Right kidney (tissue), 9 donors: ENCODE measurements at places on chromosomes 5 and 9.

DNA sequence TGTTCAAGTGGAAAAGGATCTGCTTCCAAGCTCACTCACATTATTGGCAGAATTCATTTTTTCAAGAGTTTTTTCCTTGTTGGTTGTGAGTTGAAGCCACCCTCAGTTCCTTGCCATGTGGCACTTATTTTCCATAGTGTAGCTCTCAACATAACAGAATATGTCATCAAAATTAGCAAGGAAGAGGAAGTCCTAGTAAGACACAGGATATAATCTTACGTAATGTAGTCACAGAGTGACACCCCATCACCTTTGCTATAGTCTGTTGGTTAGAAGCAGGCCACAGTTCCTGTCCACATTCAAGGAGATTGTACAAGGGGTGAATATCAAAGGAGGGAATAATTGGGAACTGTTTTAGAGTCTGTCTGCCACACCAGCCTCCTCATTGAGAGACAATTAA, 15.7 kb downstream of the IRGM start:
- DNase-seq: no peak

DNA sequence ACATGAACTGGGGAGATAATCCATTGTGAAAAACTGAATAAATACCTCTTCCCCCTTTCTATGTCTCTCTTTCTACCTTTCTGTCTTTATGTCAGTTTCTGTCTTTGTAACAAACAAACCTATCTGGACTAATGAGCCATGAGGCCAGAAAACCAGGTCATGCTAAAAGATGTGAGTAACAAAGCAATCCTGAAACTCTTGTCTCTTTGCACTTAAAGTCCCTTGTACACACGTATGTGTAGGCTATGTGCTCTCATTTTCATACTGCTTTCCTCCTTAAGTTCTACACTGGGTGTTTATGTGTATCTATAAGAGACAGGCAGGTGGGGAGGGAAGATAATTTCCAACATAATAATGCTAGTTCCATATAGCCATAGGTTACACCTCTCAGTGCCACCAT, 123.8 kb upstream of the PTGER4 start:
- DNase-seq: no peak

GRCh38 chr5:163696579-163696887, 191.1 kb downstream of the MAT2B start:
- no peak for DNase-seq

- no peak for DNase-seq
Observed at GRCh38 chr9:137631345-137632229, 12.8 kb downstream of the EHMT1 start.

- no peak for DNase-seq
Observed at GRCh38 chr5:79753092-79753491, 63.5 kb downstream of the CMYA5 start.

DNA sequence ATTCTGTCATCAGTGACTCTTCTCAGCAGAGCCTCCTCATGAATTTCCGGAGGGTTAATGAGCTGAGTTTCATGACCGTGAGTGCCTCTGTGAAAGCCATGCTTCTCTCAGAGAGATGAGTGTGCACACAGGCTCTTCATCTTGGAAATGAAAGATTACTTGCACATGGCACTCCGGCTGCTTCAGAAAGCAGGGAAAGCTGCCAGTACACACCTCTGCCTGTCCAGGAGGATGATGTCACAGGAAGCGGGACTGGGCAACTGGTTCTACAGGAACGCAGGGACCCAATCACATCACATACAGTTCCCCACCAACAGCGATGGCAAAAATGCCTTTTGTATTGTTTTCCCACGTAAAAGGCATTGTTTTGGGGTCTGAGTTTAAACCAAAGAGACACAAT, 286.0 kb upstream of the DAP start:
- DNase-seq: no peak

GRCh38 chr5:150443242-150444075, 6.1 kb downstream of the RPS14 start:
- no peak for DNase-seq

- DNase-seq: no peak
Observed at GRCh38 chr9:101487443-101487840, 46.2 kb upstream of the RNF20 start.

DNA sequence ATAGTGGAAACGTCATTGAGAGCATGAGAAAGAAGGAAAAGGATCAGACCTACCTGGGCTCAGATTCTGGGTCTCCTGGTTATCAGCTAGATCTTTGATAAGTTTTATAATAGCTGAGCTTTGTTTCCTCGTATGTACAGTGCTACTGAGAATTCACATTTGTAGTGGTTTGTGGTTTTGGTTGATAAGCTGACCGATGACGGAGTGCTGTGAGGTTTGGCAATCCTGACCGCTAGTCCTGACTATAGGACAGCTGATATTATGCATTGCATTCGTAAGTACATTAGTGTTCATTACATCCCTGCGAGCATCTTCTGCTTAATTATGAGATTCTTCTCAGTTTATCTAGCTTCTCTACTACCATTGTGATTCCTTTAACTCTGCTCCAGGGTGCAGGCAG, 190.7 kb upstream of the SLC27A6 start:
- no peak for DNase-seq

DNA sequence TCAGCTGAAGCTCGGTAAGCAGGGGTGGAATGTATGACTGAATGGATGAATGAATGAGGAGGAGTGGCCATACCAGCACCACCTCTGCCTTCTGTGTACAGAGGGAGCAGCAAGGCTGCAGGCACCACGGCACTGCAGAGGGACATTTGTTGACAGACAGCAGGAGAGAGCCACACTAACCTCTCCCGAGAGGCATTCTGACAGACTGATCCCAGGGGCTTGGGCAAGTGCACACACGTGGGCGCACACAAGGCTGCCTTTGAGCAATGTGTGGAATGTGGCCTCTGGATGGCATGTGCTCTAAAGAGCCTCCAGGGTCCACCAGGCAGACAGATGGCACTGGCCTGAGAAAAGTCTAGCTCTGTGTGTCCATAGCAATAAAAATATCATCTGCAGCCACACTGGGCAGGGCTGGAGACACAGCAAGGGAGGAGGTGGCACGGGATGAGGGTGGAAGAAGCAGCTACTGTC, 111.8 kb downstream of the ACTL7B start:
- peak; percentile 54 for DNase-seq

GRCh38 chr9:125887172-125887571, 140.0 kb downstream of the PBX3 start:
- DNase-seq: no peak

GRCh38 chr9:100092066-100092465, 6.7 kb downstream of the ERP44 start:
- no peak for DNase-seq

DNA sequence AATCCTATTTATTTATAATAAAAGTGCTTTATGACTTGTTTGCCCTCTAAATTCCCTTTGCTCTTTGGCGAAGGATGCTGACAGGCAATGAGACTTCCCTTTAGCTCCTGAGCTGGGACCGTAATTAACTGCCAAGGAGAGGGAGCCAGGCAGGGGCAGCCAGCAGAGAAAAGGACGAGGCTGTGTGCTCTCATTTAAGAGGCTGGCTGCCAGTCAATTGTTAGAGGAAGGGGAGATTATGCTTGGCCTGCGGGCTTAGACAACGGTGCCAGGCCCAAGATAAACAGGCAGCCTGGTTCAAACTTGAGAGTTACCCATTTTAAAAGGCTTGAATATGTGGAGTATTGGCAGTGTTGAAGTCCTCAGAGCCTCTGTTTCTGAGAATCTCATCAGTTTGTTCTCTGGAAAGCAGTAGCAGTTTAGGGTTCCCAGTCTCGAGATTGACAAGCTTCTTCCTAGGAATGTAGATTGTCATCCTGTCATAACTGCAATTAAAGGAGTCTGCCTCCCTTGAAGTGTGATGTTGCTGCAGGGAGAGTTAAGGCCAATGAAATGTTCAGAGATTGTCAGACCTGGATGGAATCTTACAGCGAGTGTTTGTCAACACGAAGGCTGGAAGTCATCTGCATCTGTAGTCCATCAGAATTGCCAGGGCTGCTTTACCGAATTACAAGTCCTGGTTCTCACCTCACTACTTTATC, 113.2 kb downstream of the JAKMIP2 start:
- no peak for DNase-seq

DNA sequence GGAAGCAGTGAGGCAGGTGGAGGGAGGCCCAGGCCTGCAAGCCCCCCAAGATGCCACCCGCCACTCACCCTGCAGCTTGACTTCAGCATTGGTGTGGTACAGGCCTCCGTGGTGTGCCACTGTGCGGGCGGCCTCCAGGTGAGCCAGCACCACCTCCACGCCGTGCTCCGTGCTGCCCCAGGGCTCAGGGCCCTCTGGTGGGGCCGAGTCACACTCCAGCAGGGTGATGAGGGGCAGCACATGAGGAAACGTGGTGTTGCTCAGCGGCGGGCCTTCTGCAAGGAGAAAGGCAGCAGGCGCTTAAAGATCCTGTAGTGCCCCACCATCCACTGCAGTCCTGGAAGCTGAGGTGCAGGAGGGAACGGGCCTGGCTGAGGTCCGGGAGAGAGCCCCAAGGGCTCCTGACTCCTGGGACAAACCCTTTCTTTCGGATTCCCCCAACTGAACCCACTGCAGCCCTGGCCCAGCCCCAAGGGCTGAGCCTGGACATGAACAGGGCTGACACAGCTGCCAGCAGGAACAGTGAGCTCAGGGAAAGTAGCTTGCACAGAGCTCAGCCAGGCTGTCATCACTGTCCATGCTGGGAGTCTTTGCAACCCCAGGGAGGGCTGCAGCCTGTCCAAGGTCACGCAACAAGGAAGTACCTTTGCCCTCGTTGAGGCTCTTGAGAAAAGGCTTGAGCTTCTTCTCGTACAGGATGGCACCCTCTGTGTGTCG, 4.7 kb upstream of the TOR2A start:
- DNase-seq: no peak

- no peak for DNase-seq
Observed at GRCh38 chr5:10036136-10036815, 213.4 kb downstream of the ATPSCKMT start.

DNA sequence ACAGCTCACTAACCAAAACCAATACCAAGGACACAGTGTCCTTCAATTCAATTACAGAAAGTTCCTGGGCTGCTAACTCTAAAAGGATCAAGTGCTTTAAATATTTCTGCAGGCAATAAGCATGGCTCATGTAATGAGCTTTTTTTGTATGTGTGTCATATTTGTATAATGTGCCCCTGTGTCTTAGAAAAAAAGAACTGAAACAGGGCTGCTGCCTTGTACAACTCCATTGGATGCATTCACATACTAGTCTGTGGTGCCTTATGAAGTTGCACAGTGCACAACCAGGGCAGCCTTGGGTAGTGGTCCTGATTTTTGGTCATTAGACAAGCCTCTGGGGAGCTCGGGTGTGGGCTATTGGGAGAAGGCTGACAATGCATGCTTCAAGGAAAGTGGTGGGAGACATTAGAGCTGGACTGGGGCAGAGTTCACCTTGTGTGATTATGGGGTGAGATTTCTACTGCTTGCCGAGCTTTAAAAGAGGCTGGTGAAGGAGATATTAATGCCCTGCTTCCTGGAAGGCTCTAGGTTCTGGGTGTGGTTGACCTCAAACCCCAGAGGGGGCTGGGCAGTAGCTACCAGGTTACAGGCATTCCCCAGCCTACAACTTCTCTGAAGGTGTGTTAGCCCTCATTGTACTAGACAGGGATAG, 3.6 kb upstream of the CPEB4 start:
- no peak for DNase-seq

DNA sequence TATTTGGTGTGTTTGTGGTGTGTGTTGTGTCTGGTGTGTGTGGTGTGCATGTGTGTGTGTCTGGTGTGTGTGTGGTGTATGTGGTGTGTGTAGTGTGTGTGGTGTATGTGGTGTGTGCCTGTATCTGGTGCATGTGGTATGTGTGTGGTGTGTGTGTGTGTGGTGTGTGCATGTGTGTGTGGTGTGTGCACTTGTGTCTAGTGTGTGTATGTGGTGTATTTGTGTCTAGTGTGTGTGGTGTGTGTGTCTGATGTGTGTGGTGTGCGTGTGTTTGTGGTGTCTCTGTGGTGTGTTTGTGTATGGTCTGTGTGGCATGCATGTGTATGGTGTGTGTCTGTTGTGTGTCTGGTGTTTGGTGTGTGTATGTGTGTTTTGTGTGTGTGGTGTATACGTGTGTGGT, 71.1 kb downstream of the CACNA1B start:
- no peak for DNase-seq

- no peak for DNase-seq
Observed at GRCh38 chr5:141870228-141870627, 8.0 kb downstream of the PCDH1 start.
